ENCODE measurements at places on chromosomes 2 and 18.

- DNase-seq: no peak
These were observed 27.2 kb downstream of the CROCC2 start for GRCh38 chr2:240933048-240933965.

DNA sequence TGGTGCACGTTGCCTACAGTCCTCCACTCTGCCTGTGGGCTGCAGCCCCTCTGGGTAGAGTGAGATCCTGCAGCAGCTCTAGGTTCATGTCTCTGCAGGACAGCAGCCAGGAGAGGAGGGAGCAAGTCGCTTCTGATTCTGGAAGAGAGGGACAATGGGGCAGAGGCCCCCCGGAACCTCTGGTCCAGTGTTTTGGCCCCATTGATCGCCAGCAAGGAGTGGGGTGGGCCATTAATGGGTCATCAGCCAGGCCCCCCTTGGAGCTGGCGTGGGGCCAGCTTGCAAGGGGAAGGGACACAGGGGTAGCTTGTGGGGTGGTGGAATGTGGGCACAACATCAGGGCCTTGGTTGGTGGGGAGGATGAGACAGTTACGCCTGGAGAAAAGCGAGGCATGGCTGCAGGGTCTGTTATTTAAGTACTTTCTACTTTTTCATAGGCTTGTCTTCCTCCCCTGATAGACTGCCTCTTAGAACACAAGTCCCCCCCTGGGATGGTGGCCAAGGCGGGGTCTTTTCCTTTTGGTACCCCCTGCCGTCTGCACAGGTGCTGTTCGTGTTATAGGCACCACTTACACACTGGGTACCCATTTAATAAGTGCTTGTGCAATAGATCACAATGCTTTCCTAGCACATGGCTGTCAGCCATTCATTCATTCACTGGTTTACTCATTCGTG is 44.6 kb downstream of the INHBB start:
- no peak for DNase-seq

- no peak for DNase-seq
These were observed 456.0 kb upstream of the ZEB2 start for GRCh38 chr2:144975881-144976280.

DNA sequence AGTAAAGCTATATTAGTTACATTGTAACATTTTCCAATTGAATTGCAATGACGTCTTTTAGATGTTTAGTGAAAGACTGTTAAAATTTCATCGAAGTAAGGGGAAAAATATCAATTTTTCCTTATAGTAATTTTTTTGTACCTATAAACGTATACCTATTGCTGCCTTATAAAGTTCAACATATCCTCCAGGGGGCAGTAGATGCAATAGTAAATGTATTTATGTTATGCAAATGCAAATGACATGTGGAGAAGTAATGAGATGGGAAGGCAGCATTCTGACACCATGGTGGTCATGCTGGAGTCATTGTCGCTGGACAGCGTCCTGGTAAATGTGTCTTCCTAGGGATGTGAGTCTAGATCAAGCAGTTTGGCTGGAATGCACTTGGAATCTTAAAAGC is 38.7 kb downstream of the MSTN start:
- peak; percentile 25 for DNase-seq

- no peak for DNase-seq
These were observed 137.3 kb downstream of the DTNA start for GRCh38 chr18:34847408-34847807.

GRCh38 chr2:218074031-218074430 is 5.0 kb downstream of the RUFY4 start:
- DNase-seq: peak; percentile 7

DNA sequence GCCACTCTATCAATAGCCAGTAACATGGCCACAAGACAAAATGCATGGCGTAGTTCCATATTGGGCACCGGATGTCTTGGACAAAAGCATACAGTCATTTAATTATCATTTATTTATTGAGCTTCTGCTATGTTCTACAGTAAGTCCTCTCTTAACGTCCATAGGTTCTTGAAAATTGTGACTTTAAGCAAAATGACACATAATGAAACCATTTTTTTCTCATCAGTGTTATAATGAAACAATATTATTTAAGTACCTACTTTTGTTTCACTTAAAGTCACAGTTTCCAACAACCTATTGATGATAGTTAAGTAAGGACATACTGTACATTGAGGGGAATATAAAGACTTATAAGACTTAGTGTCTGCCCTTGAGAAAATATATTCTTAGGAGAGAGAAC is 84.9 kb downstream of the XRCC5 start:
- no peak for DNase-seq

GRCh38 chr2:113068706-113069485 is 1.1 kb downstream of the IL1F10 start:
- DNase-seq: no peak

DNA sequence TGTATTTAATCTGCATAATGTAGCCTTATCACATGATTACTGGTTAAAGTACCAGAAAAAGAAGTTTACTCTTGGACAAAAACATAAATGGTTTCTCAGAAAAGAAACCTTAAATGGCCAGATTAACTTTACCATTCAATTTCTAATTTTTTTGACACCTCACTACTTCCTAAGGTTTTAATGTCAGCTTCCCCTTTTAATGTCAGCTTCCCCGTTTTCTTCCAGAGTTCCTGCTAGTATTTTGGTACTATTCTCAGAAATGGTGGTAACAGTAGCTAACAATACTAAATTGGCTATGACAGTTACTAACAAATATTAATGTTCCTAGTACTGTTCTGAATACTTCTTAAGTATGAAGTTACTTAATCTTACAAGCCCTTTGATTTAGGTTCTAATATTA is 22.4 kb upstream of the SLC8A1 start:
- no peak for DNase-seq

DNA sequence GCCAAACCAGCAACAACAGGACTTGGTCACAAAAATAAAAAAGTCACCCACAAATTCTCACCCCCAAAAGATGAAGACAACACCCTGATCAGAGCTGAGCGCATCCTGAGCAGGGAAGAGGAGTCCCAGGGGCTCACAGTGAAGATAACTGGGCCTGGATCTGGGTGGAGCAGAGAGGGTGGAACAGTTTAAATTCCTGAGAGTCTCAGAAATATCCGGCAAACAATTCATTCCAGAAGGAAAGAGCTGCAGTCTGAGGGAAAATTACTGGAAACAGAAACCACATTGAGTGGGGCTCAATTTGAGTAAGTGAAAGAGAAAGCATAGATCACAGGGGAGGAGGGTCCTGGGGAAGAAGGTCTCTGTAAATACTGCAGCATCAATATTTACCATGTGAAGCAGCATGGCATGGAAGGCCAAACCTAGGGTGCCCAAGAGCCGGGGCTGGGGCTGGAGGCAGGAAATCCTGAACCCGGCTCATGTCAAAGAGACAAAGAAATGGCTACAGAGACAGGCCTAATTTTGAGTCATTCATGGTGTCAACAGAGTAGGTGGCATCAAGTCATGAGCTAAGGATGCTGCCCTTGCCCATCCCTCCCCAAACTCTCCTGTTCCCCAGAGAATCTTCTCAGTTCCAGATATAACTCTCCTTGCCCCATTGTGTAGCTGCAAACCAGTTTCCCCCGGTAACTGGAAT is 61.4 kb upstream of the ZBTB7C start:
- no peak for DNase-seq

DNA sequence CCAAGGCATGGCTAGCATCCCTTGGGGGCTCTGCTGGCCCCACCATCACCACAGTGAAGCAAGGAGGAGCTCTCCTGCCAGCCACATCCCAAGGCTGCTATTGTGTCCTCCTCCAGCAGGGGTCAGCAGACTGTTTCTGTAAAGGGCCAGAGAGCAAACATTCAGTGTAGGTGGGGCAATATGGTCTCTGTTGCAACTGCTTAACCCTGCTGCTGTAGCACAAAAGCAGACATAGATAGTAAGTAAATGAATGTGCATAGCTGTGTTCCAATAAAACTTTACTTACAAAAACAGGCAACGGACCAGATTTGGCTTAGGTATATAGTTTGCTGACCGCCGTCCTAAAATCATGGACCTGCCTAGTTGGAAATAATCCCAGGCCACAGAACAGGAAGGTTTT is 36.4 kb upstream of the ZBTB7C start:
- DNase-seq: peak; percentile 82

Measured in brain microvascular endothelial cell (primary cell).